ENCODE measurements at places on chromosomes 5 and 9. TPM values are rescaled to one million over a fixed set of nuclear protein-coding genes. Genes with fewer than 3 reads are reported as not detected.

Gene SLIT3
- 52.5 TPM for total RNA-seq

Gene SVEP1
- 101 TPM for total RNA-seq

Gene IL5
- not detected for total RNA-seq

Gene ZNF366
- total RNA-seq, result not detected

Gene FRMD3
- total RNA-seq, result 2.0 TPM

Gene TTC16
- not detected for total RNA-seq

Gene RAPGEF6
- total RNA-seq, result 47.0 TPM

Gene TIMD4
- not detected for total RNA-seq

Gene IFNA21
- not detected for total RNA-seq

Gene GPX8
- total RNA-seq, result 79.7 TPM

Gene GDA
- 0.90 TPM for total RNA-seq

Gene ADAM19
- total RNA-seq, result 11.2 TPM

Gene TMEM232
- total RNA-seq, result 4.7 TPM

Gene SPATA31A3
- total RNA-seq, result not detected

Gene CYSRT1
- 0.49 TPM for total RNA-seq

Gene RFESD
- 4.7 TPM for total RNA-seq

Gene KIAA0825
- total RNA-seq, result 12.2 TPM

Gene IL33
- 73.9 TPM for total RNA-seq

Gene C5
- total RNA-seq, result 13.8 TPM

Gene TAS2R1
- total RNA-seq, result not detected

Gene PTTG1
- 107 TPM for total RNA-seq

Gene LTC4S
- total RNA-seq, result 1.5 TPM

Gene HMCN2
- total RNA-seq, result not detected

Gene TBC1D13
- 21.0 TPM for total RNA-seq

Gene PCDHB15
- total RNA-seq, result not detected

Gene IRGM
- 0.09 TPM for total RNA-seq

Gene MRRF
- 40.0 TPM for total RNA-seq

Gene TPM2
- 2,099 TPM for total RNA-seq

Gene STX17
- total RNA-seq, result 21.2 TPM

Gene SH3GL2
- 0.18 TPM for total RNA-seq

Gene SH2D3C
- 0.18 TPM for total RNA-seq

Gene SLC46A2
- total RNA-seq, result not detected

Gene LCN12
- total RNA-seq, result not detected

Gene NUDT12
- 16.8 TPM for total RNA-seq

Gene BTNL3
- not detected for total RNA-seq

Gene UHRF2
- 129 TPM for total RNA-seq

Gene PGM5
- 13.5 TPM for total RNA-seq

Gene DCP2
- 112 TPM for total RNA-seq

Data from fibroblast of the aortic adventitia (primary cell).